ENCODE measurements at places on chromosomes 5 and 9. TPM values are rescaled to one million over a fixed set of nuclear protein-coding genes. Genes with fewer than 3 reads are reported as not detected.

- peak; percentile 93 for DNase-seq
Observed at GRCh38 chr5:172772112-172772906, 1.3 kb upstream of the DUSP1 start.

DNA sequence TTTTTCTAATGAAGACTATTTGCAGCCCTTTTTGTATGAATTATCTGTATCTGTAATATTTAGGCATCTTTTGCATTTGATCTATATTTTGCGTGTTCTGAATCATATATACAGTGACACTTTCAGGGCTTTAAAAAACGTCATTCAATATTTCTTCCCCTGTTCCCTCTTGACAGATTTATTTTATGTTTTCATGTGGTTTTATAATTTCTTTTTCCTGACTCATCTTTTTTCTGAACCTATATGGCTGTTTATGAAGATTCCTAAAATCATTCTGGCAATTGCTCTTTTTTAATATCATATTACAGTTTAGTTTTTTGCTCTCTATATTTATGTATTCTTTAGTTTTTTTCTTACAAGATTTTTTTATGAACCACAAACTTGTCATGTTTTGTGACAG is 67.6 kb downstream of the SMARCA2 start:
- no peak for DNase-seq

GRCh38 chr9:91655215-91655614 is 231.6 kb upstream of the NFIL3 start:
- no peak for DNase-seq

DNA sequence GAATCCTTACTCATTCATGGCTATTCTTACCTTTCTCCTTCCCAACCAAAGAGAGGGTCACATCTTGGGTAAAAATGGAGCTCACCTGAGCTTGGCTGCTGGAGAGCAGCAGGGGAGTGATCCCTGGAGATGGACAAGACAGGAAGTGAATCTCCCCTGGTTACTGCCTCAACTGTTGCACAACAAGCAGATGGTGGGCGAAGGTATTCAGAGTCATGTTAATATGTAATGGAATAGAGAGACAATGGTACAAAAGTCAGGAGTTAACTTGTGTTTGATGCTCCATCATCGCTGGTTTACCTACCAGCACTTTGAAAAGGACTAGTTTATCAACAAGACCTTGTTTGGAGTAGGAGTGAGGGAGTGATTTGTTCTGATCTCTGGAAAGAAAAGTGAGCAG is 13.0 kb upstream of the PLPP1 start:
- DNase-seq, result no peak

Gene CATSPER3
- 0.40 TPM for total RNA-seq

GRCh38 chr9:81559709-81560108 is 129.6 kb downstream of the TLE1 start:
- DNase-seq, result no peak

Gene FOXD4
- 0.14 TPM for total RNA-seq

Gene TRPM3
- total RNA-seq, result 1.1 TPM

GRCh38 chr5:96651047-96651446 is 11.1 kb upstream of the CAST start:
- no peak for DNase-seq

GRCh38 chr5:66171349-66172344 is 27.5 kb downstream of the SREK1 start:
- peak; percentile 41 for DNase-seq

Gene GPR151
- total RNA-seq, result not detected

Gene ANXA2R
- total RNA-seq, result 4.6 TPM

Gene LCN9
- not detected for total RNA-seq

GRCh38 chr9:3321186-3321585 is 204.6 kb downstream of the RFX3 start:
- DNase-seq, result no peak

GRCh38 chr5:40743771-40744170 is 12.0 kb downstream of the TTC33 start:
- no peak for DNase-seq

Gene PCDHGA10
- total RNA-seq, result 5.1 TPM

DNA sequence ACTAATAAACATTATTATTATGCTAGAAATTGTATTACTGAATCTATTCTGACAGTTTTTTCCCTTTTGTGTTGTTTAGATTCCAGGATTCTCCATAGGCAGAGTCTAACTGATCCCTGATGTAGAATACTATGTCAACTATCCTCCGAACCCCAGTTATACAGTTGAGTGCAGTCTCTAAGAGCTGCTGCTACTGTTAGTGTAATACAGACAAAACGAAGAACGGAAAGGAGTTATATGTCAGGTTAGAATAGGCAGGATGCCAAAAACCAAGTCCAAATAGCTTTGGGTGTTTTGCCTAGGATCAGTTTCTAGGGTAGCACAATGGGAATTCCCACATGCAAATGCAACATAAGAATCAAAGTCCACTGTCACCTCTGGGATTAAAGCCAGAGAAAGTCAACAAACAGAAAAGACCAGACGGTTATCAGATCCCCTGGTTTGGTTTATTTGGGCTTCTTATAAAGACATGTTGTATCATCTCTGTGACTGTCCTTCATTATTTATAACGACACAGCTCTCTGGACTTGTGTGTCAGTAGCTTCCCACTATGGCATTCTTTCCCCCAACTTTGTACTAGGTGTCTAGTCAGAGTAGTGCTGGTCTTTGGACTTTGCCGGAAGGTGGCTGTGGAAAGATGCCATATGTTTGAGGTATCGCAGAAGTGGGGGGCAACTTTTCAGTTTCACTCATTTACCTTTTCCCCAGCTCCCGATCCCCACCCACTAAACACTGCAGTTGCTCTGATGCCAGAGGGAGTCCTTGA is 14.9 kb upstream of the TMEM38B start:
- no peak for DNase-seq

GRCh38 chr5:88254320-88254719 is 14.3 kb downstream of the TMEM161B start:
- DNase-seq, result no peak

DNA sequence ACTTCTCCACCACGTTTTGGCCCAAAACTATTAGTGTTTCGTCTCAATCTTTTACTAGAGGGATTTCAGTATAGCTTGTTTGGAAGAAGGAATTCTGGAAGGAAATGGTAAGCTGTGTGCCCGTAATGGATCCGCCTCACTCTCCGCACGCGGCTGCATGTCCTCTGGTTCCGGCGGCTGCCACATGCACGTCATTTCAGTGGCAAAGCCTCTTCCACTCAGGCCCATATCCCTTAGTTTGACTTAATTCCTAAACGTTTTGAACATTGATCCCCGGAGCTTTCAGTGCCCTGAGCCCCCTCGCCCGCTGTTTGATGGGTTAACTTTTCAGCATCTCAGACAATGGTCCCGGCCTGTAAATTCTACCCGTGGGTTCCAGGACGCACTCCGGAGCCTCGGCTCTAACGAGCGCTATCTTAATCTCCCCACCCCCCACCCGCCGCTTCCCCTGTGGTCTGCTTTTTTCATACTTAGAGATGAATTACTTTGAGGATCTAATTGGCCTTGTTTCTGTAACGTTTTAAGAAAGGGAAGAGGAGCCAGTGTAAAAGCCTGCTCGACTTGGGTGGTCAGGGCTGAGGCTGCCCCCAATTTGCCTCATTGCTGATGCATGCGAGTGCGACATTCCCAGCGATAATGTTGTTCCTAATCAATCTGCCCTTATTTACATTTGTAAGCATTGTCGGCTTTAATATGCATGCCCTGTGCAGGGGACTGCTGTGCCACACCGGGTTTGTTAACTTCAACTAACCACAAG is 4.6 kb downstream of the PTCH1 start:
- no peak for DNase-seq

DNA sequence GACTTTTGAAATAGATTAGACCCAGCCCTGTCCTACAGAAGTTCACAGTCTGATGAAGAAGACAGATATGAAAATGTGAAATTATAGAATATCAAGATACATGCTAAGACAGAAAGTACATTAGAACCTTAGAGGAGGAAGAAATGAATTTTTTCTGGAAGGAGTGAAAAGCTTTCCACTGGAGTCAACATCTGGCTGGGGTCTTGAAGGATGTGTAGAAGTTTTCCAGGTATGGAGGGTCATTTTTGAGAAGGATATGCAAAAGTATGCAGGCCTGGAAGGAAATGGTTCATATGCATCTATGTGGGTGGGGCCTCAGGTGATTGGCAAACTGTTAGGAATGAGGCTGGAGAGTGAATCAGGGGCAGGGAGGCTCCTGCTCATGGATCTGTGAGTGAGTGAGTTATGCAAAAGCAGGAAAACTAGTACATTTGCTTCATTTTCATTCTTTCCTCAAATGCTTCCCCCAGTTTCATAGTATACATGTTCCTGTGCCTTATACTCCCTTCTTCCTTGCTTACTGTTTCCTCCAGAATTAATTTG is 142.3 kb downstream of the GRIA1 start:
- DNase-seq, result no peak

Gene RHOBTB3
- total RNA-seq, result 148 TPM
